ENCODE measurements at places on chromosomes 3 and 15.

DNA sequence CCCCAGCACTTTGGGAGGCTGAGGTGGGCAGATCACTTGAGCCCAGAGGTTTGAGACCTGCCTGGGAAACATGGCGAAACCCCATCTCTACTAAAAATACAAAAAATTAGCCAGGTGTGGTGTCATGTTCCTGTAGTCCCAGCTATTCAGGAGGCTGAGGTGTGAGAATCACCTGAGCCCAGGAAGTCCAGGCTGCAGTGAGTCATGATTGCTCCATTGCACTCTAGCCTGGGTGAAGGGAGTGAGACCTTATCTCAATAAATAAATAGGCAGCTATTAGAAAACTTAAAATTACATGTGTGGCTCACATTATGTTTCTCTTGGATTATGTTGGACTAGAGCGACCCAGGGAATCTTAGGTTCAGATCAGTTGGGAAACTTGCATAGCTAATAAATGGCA lies 69.7 kb downstream of the RPLP1 start:
- DNase-seq = no peak

DNA sequence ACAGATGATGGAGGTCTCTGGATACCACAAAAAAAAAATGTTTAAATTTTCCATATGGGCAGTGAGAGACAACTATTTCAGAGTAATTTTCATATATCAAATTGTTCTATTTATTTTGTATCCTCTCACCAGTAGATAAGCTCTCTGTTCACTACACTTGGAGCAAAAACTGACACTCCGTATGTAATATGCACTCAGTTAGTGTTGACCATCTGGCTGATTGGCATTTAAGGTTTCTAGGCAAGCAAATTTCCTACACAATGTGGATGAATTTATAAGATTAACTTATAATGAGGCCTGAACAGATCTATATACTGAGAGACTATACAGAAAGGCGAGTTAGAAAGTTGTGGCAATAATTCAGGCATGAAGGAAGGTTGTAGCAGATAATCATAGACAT lies 836.5 kb upstream of the SEMA6D start:
- no peak for DNase-seq

- no peak for DNase-seq
Observed at GRCh38 chr3:15500107-15500724, 21.3 kb downstream of the COLQ start.

- no peak for DNase-seq
Observed at GRCh38 chr3:81485444-81485865, 276.0 kb downstream of the GBE1 start.

GRCh38 chr3:60079076-60079475 lies 1029.3 kb upstream of the CFAP20DC start:
- no peak for DNase-seq

DNA sequence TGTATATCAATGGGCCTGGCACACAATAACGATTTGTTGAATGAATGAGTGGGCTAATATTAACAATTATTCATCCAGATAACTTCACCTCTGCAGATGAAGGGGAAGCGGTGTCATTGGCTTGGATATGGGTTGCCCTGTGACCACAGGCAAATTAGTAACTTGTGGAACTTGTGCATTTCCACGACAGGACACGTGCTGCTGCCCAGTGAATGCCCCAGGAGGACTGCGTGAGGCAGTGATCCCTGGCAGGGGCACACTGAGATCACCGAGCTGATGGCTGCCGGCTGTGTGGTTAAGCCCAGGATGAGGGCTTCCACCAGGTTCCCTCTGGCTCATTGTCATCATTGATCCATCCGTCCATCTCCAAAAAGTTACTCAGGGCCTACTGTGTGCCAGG lies 84.1 kb upstream of the HACD2 start:
- DNase-seq = no peak

DNA sequence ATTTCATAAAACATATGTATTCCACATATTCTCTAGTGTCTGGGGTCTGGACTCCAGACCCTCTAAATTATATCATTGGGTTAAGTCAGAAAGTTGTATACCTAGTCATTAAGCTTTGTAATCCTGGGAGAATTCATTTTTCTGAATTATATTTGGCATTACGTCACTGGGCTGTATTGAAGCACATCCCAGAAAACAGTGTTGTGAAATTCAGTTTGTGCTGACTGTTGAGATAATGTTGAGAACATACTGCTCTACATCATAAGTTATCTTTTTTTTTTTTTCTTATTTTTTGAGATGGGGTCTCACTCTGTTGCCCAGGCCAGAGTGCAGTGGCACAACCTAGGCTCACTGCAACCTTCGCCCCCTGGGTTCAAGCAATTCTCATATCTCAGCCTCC lies 153.1 kb upstream of the STT3B start:
- DNase-seq = no peak

DNA sequence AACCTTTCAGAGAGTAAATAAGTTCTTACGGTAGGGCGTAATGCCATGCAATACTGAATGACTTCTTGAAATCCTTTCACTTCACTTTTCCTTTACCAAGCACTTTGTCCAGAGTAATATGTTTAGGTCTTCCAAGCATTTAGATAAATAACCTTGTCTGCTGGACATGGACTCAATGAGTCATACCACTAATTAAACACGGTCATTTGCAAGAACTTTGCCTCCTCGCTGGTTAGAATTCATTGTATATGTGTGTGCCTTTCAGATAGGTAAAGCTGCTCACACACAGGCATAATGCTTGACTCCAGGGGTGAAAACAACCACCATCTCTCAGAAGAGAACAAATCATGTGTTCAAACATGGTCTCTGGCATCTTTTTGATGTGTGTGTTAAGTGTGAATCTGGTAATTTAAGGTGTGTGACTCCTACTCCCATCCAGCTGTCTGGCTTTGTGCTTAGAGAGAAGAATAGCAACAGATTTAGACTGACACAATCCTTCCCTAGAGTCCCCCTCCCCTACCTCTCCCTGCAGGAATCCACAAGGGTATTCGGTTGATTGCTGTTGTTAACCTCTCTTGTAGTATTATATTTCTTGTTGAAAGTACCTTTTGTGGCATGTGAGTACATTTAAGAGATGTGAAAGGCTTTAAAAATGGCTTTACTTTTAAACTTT lies 419.0 kb downstream of the CNTN4 start:
- no peak for DNase-seq

- no peak for DNase-seq
Observed at GRCh38 chr15:96158938-96159337, 171.6 kb upstream of the NR2F2 start.

GRCh38 chr3:115658032-115658336 lies 34.7 kb downstream of the GAP43 start:
- DNase-seq = no peak

DNA sequence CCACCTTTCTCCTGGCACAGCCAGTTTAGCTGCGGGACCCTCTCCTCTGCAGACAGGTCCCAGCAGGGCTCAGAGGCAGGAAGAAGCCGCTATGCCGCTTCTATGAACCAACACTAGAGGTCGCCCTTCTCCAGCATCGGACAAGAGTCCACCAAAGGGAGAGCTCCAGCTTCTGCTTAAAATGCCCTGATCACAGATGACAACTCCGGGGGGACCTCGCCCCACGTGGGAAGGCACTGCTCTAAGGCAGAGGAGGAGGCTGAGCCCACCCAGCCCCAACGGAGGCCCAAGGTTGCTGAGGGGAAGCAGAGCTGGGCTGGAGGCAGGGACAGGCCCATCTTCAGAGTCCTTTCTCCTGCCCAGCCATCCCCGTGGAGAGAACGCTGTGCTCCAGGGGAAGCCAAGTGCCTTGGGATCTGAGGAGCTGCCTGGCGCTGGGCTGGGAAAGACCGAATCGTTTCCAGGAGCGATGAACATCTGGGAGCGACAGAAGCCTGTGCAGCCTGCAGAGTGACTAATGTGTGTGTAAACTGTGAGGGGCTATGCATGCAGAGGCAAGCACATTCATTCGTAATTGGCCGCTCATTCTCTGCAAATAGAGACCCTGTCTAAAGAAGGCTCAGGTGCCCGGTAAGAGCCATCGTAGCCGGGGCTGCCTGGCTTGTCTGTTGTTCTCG lies 43.5 kb upstream of the BDH1 start:
- peak; percentile 27 for DNase-seq

GRCh38 chr15:62607643-62608042 lies 434.9 kb upstream of the TPM1 start:
- DNase-seq = no peak

- DNase-seq = no peak
Observed at GRCh38 chr3:188000361-188000861, 153.5 kb upstream of the LPP start.

DNA sequence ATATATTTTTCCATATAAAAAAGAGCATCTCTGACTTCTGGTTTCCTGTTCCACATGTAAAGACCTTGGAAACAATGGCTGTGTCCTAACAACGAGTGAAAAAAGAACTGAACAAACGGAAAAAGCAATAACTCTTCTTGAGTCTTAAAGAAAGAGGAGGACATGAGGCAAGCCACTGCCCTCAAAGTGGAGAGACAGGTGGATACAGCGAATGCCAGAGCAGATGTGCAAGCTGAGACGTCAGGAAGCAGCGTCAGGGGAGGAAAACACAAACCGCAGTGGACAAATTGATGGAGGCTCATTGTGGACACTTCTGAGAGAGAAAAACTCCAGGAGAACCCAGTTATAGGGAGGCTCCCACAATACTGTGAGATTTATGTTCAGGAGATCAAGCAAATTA lies 208.0 kb upstream of the MME start:
- DNase-seq = peak; percentile 19

DNA sequence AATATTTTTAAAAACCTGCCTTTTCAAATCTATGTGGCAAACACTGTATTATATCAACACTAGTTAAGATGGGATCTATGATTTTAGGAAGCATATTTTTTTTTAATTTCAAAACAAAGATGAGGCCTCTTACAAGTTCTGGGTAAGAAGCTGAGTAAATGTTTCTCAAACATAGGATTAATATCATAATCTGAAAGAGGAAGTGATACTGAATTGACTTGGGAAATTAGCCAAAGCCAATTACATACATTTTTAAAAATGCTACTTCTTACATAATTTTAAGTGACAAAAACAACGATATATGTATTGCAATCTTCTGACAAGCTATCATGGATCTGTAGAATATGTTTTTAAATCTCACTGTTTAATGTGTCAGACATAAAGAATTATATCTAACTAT lies 135.1 kb upstream of the UBP1 start:
- no peak for DNase-seq

GRCh38 chr15:72889545-72889944 lies 106.0 kb upstream of the ADPGK start:
- no peak for DNase-seq

GRCh38 chr3:88433568-88433967 lies 283.8 kb downstream of the C3orf38 start:
- no peak for DNase-seq

DNA sequence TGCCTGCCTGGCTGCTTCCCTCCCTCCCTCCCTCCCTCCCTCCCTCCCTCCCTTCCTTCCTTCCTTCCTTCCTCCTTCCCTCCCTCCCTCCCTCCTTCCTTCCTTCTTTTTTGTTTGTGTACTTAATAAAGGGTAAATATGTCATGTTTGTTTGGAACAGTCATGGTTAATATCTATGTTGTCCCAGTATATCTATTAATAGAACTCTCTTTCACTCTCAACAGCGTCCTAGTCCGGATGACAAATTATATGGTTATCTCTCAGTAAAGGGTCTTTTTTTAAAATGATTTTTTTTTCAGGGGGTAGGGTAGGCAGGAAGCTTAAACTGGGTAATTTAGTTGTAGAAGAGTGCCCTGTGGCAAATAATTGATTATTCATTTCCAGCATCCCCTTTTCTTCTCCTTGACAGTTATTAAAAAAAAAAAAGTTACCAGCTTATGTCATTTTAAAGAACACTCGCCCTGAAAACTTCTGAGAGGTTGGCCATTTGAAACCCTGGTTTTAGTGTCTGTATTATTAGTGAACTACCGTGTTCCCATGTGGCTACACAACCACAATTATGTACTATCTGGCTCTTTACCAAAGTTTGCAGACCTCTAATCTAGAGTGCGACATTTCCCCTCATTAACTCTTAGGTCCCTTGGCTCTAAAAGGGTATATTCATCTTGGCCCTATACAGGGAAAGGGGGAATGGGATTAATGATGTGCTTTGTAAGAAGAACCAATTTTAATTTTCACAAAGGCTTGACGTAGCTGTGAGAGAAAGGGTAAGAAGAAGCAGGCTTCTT lies 13.7 kb downstream of the TAGLN3 start:
- no peak for DNase-seq

GRCh38 chr3:53171064-53171418 lies 10.0 kb downstream of the PRKCD start:
- no peak for DNase-seq
